ENCODE measurements at places on chromosomes 4 and X.

GRCh38 chrX:68307769-68308168, 125.5 kb downstream of the OPHN1 start:
- DNase-seq: peak; percentile 70

DNA sequence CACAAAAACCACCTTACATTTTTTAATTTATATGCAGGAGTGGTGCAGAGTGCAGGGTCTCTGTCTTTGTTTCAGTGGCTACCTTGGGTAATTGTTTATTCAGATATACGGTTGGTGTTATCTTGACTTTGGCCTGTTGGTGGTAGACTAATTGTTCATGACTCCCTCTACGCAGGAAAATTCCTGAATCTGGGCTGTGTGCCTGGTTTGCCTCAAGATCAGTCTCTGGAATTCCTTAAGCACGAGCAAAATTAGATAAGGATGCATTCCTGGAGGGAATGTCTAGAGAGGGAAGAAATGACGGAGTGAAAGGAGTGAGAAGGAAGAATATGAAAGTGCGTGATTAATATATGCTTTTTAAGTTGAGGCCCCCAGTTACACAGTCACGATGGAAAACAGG, 576.9 kb upstream of the PCDH10 start:
- peak; percentile 65 for DNase-seq

DNA sequence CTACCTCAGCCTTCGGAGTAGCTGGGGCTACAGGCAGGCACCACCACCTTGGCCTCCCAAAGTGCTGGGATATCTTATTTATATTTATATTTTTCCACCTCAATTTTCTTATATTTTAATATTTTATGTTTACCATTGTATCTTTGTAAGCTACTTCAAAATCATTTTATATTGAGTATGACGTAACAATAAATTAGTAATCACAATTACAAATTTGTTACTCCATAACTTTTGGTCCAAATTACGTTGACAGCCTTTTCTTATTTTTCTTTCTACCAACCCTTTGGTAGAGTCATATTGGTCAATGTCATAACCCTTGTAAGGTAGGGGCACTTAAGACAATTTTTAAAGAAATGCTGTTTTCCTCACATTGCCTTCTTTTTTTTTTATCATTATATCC, 104.0 kb upstream of the H2AZ1 start:
- no peak for DNase-seq

- DNase-seq: no peak
Measured at GRCh38 chr4:34486461-34487363, 1757.6 kb downstream of the ARAP2 start.

GRCh38 chr4:61003301-61003700, 196.8 kb upstream of the ADGRL3 start:
- no peak for DNase-seq

- DNase-seq: peak; percentile 75
Measured at GRCh38 chr4:7803992-7804755, 135.5 kb downstream of the AFAP1 start.

- no peak for DNase-seq
Measured at GRCh38 chr4:140809676-140810075, 53.5 kb upstream of the TBC1D9 start.

DNA sequence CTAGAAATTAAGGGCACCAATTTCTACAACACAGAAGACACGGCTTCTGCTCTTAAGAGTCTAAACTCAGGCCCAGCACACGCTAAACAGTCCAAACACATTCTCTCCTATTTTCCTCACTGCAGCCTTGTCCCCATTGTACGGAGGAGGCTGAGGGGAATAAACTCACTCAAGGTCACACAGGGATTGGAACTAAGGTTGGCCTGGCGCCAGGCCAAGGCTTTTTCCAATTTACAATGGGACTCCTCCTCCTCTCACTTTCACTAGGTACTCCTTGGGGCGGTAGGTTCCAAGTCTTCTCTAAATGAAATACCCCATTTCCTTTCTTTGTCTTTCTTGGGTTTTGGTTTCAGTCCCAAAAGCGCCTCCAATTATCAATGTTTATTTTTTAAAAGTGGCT, 48.7 kb upstream of the CRMP1 start:
- no peak for DNase-seq

DNA sequence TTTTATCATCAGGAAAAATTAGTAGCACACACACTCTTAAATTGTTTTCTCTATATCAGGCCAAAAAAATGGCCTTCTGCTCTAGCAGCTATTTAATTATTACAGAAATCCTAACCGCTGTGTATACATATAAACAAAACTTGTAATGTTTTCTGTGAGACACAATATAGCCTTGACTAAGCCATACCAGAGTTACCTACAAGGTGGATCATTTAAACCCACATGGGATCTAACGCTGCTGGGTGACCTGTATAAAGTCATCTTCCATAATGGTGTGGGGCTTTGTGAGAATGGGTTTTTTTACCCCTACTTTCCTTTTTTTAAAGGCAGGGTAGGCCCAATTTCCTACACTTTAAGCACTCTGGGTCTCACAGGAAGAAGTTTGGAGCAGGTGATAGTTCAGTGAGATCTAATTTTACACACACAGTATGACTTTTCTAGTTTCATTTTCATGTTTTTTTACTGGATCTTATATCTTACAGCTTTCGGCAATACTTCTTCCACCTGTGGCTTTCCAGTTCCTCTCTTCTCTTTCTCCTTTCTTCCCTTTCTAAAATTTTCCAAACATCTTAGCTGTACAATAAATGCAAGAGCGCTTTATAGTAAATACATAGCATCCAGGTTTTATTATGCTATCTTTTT, 66.9 kb upstream of the MMAA start:
- no peak for DNase-seq

- no peak for DNase-seq
Measured at GRCh38 chr4:133638751-133639150, 489.7 kb downstream of the PCDH10 start.

DNA sequence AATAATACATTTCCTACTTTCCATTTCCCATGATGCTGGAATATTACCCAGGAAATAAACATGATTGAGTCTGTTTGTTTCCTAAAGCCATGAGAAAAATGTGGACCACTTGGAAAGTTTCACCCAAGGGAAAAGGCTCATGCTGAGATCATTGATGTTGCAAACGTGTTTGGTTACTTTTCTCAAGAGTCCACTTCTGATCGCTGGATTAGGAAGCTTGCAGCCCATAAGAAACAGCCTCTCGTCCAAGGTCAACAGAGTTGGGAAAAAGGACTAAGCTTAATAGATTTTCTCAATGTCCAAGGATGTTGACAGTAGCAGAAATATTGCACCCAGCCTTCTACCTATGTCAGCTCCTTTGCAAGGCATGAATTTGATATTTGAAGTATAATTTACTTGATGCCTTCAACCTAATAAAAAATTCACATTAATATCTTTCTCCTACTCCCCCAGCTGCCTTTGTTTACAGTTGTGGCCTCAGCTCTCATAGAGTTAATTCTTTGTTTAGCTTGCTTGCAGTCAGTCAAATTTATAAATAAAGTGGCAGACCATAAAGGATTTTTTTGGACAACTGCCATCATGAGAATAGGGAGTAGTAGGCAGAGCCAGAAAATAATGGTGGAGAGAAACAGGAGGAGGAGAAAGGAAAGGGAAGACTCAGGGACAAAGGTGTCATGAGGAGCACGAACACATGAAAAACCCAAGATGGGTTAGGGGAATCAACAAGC, 65.6 kb upstream of the BLTP1 start:
- peak; percentile 33 for DNase-seq

- DNase-seq: peak; percentile 90
Measured at GRCh38 chr4:32858971-32859370, 2138.8 kb downstream of the PCDH7 start.

- no peak for DNase-seq
Measured at GRCh38 chr4:95556207-95556859, 7.6 kb upstream of the UNC5C start.

DNA sequence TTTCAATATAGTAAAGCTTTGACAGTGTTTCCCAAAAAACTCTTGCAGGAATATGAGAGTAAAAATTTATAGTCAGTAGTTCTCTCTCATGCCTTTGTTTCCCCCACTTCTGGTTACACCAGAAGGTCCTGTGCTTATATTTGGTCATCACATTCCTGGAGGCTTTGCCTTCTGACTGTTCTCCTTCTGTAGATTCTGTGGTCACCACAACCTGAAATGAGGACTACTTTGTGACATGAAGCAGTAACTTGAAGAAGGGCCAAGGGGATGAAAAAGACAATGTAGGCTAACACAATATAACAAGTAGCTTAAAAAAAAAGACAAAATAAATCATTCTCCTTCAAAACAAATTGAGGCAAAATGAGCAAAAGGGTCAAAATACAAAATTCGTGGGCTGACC, 366.2 kb upstream of the NR3C2 start:
- DNase-seq: no peak

DNA sequence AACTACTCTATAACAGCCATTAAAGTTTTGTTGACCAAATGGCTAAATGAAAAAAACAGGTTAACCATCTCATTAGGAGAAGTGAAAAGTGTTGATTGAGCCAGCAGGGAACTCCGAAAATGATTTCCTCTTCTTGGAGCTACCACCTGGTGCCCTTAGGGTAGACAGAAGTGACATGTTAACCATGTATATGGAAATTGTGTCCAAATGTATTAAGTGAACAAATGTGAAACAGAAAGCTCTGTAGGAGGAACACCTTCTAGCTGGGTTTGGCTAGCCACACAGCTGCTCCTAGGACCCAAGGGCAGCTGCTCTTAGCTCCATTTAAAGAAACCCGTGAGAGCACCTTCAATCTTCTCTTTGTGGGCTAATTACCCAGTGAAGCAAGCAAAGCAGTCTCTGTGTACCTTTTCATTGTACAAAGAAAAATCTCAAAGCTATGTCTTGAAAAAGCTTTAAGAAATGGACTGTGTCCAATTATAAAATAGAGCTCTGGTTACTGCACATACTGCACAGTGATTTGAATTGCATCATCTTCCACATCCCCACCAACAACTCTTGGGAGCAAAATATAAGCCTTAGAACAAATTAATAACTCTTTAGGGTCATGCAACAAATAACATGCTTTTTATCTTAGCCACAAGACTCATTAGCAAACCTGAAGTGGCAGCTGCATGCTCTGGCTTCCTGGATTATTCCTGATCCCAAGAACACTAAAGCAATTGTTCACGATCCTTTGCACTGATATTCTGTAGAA, 59.2 kb upstream of the PARM1 start:
- DNase-seq: no peak

GRCh38 chr4:168919706-168920324, 90.2 kb downstream of the CBR4 start:
- no peak for DNase-seq

DNA sequence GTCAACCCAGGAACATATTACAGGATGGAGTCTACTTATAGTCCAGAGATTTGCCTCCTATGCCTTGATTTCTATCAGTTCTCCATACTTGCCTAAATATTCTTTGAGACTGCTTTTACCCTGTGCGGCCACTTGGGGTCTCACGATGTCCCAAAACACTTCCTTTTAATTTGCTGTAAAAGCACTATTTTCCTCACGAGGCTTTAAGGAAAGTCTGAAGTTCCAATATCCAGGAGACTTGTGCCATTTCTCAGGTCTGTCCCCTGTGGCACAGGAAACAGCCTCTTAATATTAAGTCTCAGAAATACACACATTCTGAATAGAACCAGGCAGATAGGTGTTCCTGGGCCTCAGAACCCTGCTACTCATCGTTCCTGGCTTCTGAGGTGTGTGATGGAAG, 142.9 kb downstream of the TMEM164 start:
- DNase-seq: peak; percentile 13

- no peak for DNase-seq
Measured at GRCh38 chrX:45352611-45353010, 151.9 kb upstream of the DIPK2B start.

DNA sequence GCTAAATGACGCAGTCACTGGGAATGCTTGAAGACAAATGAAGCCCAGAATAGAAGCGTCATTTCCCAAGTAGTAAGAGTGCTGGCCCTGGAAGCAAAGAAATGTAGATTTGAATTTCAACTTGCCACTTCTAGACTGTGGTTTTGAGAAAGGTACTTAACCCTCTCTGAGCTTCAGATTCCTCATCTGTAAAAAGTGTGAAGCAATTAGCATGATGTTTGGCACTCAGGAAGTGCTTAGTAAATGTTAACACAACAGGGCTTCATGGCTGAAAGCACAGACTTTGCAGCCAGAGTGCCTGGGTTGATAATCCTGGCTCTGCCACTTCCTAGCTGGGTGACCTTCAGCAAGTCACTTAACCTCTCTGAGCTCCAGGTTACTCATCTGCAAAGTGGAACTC, 147.4 kb upstream of the RPS6KA3 start:
- no peak for DNase-seq

DNA sequence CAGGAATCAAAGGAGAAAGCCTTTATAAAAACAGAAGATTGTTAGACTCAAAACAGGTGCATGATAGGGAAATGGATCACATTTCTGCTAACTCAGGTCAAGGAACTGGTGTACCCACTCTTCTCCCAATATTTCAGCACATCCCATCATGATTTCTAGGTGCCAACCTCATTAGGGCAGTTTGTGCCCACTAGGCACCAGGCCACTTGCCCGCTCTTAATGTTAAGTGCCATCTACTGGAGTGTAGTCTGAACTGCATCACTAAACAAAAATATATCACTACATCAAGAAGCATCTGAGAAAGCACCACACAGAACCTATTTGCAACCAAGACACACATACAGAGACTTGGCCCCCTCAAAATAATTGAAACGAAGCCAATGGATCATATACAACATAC, 140.4 kb upstream of the GRID2 start:
- DNase-seq: peak; percentile 19
